ENCODE measurements at places on chromosomes 3 and 15.
A peak's percentile ranks its signal among the peaks of the same experiment; 100 is the strongest.

- DNase-seq = no peak
These were observed 6.3 kb downstream of the LOXL1 start for GRCh38 chr15:73932381-73933191.

DNA sequence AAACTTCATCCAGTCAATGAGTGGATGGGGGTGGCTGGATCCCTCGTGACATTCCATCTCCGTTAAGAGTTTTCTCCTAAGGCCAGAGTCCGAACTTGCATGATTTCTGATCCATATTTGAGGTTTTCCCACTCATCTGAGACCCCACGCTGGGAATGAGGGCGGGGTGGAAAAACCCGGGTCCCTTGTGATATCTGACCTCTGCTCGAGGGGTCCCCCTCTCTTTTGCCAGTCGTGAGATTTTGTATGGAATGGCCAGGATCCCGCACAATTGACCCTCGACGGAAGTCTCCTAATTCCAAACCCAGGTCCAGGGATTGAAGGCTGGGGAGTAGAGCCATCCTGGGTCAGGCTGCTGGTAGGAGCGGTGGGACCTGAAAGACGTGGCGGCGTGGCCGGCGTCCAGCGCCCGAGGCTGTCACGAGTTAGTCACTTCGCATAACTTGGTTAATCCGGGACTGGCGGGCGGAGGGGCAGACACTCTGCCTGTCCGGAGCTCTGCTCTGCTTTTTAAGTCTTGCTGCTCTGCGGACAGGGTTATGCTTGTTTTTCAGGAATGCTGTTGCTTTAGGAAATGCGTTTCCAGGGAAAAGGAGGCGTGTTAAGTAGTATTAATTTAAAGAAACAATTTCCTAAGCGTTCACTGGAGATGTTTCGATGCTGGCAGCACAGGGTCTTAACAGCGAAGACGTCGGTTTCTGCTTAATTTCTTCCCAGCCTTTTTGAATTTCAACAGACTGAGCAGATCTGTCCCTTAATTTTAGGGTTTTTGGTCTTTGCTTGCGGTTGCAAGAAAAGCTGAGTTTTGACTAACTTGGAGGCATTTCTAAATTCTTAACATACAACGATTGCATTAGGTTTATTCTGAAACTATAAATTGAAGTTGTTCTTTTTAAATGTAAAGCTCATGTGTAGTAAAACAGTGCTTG lies 69.7 kb upstream of the LRRFIP2 start:
- peak; percentile 57 for DNase-seq

DNA sequence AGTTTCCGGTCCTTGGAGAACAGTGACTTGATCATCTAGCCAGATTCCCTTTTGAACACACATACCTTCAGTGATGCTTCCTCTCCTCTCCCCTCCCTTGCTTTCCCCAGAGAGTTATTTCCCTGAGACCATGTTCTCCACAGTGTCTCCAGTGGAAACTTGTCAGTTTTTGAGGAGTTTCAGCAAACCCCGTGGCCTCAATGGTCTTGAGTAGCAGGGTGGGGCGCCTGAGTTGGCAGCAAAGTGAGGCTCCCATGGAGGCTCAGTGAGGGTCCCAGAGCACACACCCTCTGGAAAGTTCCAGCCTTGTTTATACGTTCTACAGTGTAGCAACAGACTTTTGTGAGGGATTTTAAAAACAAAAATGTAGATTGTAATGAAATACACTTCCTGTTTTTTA lies 135.1 kb downstream of the LRRC28 start:
- DNase-seq = no peak

GRCh38 chr15:73854265-73854664 lies 19.1 kb upstream of the TBC1D21 start:
- no peak for DNase-seq

- no peak for DNase-seq
These were observed 54.5 kb downstream of the ZMAT3 start for GRCh38 chr3:179016979-179017670.

GRCh38 chr3:191330530-191331048 lies 263 bp upstream of the UTS2B start:
- DNase-seq = peak; percentile 56

GRCh38 chr3:197088370-197088769 lies 58.8 kb upstream of the MELTF start:
- no peak for DNase-seq

GRCh38 chr3:115418583-115418982 lies 204.7 kb upstream of the GAP43 start:
- no peak for DNase-seq

GRCh38 chr15:52464040-52464439 lies 64.6 kb downstream of the MYO5A start:
- no peak for DNase-seq

GRCh38 chr3:134651347-134652041 lies 672 bp upstream of the KY start:
- no peak for DNase-seq

DNA sequence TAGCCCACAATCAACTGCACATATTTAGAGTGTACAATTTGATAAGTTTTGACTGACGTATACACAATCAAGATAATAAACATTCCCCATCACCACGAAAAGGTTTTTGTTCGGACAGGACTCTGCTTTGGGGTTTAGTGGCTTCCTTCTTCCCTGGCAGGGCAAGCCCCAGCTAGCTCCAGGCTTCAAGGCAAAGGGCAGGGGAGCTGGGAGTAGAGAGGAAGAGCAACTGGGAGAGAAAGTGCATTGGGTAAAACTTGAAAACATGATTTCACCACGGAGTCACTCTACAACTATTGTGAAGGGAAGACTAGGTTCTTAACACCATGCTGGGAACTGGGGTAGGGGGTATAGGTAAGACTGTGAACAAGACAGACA lies 185.1 kb upstream of the UBE2E1 start:
- DNase-seq = no peak

DNA sequence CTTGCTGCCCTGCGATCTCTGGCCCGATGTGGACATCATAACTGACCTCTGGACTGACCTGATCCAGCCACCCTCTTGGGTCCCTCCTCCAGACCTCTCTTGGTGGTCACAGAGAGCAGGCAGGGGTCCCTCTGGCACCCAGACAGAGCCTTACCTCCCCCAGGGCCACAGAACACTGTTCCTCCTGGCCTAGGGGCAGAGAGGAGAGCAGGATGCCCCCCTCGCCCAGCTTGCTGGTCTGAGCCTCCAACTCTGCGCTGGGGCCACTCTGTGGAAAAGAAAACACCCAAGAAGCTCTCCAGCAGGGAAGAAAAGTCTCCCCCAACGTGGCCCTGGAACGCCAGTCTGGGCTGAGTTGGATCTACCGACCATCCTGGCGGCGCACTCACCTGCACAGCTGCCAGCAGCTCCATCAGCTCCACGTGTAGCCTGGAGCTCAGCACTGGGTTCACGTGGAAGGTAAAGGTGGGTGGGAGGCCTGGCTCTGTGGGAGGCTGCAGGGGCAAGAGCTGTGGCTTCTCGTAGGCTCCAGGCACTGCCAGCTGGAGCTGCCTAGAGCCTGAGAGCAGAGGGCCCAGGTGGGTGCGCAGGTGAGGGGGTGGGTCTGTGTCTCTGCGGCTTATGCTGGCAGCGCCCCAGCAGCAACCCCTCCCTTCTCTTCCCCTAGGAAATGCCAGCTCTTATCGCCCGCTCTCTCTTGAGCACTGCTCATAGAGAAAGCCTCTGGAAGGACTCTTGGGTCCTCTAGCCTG lies 6.0 kb downstream of the PLA2G4F start:
- no peak for DNase-seq
